ENCODE measurements at places on chromosomes 12 and 14.

DNA sequence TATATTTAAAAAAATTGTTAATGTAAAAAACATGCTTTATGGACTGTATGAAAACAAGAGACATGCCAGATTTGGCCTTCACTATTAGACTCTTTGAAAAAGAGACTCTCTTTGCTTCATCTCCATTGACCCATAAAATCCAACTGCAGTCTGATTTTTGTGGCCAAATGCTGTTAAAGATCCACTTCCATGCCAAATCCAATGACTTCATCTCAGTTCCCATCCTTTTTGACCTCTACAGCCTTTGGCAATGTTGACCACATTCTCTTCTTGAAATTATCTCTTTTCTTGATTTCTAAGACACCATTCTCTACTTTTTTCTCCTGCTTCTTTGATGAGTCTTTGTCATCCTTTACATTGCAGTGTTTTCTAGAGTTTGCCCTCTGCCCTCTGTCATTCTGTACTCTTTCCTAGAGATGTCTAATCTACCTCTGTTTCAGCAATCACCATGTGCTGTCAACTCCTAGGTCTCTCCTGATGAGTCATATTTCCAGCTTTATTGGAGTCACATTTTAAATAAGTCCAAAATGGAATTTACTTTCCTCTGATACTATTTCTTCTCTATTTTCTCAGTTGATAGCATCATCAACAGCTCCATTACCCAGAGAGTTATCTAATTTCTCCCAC lies 2.4 kb downstream of the TMPRSS12 start:
- no peak for DNase-seq

- no peak for DNase-seq
Measured at GRCh38 chr12:83042441-83043200, 355.9 kb downstream of the TMTC2 start.

GRCh38 chr12:10847744-10848143 lies 1.5 kb downstream of the PRR4 start:
- no peak for DNase-seq

- no peak for DNase-seq
Measured at GRCh38 chr14:101480747-101481530, 80.4 kb upstream of the DIO3 start.

DNA sequence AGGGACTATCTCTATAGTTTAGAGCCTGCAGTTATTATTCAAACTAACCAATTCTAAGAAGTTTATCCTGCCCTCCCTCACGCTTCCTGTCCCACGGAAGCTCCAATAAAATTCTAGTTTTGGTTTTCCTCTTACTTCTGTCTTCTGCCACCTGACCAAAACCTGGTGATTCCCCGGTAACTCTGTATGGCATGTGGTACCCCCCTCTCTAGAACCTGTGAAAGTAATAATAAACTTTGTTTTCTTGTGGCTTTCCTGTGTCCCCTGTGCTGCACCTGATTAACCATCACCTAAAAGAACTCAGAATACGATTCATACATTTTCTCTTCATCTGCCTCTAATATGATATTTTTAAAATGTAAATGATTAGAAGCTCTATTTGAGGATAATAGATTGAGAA lies 379.8 kb downstream of the APAF1 start:
- DNase-seq = no peak

DNA sequence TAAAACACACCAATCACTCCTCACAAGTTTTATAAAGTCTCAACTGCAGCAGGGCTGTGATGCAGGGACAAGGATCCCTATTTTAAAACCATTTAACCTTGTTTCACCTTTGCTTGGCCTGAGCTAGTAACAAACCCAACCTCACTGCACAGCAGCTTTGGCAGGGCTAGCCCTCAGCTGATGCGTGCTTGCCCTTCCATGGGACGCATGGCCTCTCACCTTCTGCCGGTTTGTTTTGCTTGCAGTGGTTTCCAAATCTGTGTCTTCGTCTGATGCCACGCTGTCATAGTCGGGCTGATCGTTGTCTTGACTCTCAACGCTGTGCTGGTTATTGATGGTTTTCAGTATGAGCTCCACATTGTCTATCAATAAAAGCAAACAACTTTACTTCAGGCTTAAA lies 43.3 kb downstream of the GIT2 start:
- DNase-seq = no peak

- DNase-seq = no peak
Measured at GRCh38 chr12:118560733-118561132, 184.4 kb downstream of the SUDS3 start.
